Tibial nerve (tissue), 4 donors: ENCODE measurements at places on chromosomes 7 and 10.

DNA sequence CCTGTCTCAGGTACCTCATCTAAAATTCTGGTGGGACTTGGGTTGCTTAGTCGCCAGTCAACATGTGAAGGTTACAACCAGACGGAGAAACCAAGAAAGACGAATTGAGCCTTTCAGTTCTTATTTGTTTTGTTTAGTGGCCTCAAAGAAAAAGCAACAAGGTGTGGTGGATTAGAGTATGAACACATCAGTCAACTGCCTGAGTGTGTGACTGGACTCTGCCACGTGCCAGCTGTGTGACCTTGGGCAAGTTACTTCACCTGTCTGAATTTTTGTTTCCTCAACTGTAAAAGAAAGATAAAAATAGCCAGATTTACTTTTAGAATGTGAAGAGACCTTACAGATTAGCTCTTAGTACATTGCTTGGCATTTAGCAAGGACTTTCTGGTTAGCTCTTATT is 259.2 kb downstream of the CREB5 start:
- no peak for DNase-seq

DNA sequence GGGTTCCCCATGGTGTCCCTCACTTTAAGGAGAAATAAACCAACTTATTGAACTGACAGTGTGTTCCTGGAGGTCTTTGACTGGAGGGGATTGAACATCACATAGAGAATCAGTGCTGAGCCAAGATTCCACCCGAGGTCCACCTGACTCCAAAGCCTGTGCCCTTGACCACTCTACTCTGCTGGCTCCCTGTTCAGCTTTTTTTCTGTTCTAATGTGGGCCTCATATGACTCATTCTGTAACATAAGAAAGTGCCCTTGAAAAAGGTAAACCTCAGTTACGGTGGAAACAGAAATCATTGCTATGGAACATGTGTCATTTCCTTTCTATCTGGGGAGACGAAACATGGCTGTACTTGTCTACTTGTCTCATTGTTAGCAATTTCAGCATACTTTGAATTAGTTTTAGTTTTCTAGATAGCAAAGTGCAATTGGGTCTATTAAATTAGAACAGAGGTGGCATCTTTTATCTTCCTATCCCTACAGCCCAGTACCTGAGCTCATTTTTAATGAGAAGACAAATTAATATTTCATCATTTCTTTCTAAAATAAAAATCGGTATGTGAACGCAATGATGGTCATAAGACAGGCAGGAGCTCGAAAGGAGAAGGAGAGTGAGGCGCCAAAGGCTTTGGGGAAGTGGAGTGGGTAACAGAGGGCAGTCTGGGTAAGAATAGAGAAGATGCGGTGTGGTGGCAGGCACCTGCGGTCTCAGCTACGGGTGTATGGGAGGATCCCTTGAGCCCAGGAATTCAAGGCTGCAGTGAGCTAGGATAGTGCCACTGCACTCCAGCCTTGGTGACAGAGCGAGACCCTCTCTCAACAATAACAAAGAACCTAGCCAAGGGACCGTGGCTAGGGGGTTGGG is 1.5 kb downstream of the GSDME start:
- no peak for DNase-seq

DNA sequence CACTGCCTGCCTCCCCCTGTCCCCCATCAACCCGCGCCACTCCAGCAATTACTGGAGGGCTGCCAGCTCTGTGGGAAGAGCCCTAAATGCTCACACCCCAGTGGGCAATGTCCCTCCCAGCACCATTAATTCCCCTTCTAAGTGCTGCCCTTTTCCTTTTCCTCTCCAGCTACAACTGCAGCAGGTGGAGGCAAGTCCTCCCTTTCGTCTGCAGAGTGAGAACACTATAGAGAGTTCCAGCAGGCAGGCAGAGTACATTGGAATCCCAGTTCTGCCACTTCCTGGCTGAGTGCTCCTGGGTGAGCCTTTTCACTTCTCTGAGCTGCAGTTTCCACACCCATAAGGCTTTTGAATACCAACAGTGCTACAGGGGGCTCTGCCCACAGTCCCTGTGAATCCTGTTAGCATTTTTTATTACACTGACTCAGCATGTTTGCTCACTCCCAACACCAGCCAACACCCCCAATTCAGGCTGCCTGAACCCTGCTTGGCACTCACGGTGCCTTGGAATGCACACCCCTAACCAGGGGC is 447.0 kb downstream of the GRID1 start:
- no peak for DNase-seq

DNA sequence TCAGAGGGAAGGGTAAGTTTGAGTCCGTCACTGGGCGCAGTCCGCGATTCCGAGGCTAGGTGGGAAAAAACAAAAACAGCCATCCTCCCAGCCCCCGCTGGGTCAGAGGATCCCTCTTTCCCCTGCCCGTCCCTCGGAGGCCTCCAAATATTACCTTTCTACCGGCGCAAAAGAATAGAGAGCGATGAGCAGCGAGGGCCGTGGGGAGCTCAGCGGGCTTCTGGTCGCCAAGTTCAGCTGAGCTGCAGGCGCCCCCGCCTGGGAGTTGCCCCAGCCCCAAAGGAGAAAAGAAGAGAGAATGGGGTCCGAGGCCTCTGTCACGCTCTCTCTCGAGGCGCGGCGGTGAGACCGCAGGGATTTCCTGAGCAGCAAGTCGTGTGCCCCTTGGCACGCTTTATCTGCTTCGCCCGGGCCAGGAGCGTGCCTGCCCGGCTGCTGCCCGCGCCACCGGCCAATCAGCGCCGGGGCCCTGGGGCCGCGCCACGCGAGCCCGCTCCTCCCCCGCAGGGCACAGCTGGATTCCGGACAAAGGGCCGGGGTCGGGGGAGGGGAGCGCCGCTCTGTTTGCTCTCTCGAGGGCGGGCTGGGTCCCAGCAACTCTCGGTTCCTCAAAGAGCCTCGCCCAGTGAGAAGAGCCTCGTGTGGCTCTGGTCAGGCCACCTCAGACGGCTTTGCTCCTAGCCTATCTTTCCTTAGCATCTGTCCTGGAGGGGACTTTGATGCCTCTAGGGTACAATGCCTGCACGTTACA is at the start of gene NEUROG3:
Gene NEUROG3 (minus strand): TSS at position 367 of the 751 bp plus-strand sequence. CDS start 379 bp downstream, outside the sequence.
- DNase-seq: no peak

DNA sequence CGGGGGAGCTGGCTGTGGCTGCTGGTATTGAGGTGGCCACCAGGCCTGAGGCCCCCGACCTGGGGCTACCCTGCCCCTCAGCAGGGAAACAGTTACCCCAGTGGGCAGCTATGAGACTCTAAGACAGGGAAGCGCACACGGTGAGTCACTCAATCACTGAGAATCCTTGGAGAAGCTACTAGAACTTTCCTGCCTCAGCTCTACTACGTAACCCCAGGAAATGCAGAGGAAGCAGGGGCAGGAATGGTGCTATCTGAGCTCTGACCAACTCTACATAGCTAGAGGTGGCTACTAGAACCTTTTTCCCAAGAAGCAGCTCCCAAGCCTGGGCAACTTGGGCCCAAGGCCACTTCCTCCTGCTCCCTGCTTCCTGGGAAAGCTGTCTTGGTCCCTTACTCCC is 11.8 kb downstream of the DNAJB12 start:
- no peak for DNase-seq

GRCh38 chr10:77494327-77494726 is 143.3 kb downstream of the KCNMA1 start:
- no peak for DNase-seq

DNA sequence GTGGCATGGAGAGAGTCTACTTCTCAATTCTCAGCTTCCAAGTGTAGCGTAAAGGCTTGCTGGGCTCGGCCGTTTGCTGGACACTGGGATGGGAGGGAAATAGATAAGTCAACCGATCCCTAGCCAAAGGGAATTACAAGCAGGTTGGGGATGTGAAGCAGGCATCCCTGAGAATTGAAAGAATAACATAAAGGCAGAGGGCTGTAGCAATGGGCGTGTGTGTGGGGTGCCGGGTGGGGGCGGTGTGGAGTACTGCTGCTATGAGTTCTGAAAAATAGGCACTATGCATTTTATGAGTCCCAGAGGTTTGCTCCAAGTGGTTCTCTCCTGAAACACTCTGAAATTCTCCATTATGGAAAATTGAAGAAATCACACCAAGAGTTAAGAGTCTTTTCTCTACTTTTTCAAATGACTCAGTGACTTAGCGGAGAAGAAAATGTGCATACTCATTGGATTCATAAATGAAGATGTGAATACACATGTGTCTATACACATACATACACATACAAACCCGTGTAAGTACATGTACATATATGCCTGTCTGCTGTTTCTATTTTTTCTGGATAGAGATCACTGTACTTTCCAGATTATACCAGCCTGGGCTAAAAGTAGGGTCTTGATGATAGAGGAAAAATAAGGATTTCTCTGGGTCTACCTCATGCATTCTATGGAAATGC is 65.4 kb downstream of the ADRA2A start:
- no peak for DNase-seq

- DNase-seq: no peak
Observed at GRCh38 chr7:128738570-128739047, 550 bp upstream of the CALU start.

GRCh38 chr7:132732321-132732865 is 156.1 kb upstream of the PLXNA4 start:
- no peak for DNase-seq

DNA sequence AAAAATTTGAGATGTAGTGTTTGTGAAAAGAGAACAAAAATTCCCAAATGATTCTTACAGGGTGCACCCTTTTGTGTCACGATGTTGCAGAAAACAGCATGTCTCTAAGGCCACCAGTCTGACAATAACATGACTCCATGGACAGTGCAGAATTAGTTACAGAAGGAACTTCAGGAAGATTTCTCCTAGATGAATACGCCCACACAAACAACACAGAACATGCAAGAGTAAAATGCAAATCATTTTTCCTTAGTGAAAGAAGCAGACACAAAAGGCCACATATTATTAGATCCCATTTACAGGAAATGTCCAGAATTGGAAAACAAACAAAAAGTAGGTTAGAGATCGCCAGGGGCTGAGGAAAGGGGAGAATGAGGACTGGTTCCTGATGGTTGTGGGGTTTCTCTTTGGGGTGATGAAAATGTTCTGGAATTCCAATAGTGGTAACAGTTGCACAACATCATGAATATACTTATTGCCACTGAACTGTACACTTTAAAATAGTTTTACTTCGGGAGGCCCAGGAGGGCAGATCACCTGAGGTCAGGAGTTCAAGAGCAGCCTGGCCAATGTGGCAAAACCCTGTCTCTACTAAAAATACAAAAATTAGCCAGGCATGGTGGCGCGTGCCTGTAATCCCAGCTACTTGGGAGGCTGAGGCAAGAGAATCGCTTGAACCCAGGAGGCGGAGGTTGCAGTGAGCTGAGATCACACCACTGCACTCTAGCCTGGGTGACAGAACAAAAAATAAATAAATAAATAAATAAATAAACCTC is 10.2 kb downstream of the ZC3HAV1 start:
- DNase-seq: no peak

GRCh38 chr10:1384026-1384425 is 327.8 kb downstream of the WDR37 start:
- DNase-seq: no peak

- DNase-seq: no peak
Observed at GRCh38 chr7:92131093-92131492, 3.2 kb downstream of the CYP51A1 start.

GRCh38 chr7:156560075-156560474 is 80.5 kb upstream of the RNF32 start:
- no peak for DNase-seq

DNA sequence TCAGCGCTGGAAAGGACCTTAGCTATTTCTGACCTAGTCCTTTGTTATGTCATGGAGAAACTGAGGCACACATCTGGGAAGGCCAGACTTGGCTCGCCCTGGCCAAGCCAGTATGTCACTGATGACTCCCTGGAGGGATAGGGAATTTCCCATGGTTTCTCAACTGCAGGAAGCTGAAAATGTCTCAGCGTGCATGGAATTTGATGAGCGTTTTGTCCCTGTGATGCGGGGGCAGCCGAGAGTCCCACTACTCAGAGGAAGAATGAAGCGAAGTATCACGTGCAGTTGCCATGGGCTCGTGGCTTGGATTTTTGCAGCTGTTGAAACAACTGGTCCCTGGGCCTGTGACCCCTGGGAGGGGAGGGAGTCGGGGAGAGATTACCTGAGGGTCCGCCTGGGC is 44.8 kb downstream of the CLIP2 start:
- no peak for DNase-seq

DNA sequence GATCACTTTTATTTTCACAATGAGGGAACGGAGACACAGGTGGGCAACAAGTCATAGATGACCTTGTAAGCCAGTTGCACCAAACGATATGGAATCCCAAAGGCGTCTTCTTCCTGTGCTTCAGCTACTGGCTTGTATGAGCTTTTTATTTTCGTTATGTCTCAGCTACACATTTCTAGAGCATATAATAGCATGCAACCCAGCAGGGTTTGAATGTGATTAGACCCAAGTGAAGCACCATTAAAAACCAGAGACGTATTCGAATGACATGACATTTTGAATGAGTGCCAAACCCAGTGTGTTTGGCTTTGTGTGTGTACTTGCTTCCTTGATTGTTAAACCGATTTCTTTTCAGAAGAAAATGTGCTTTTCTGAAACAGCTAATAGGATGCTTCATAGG is 963.2 kb upstream of the CELF2 start:
- DNase-seq: no peak

- DNase-seq: no peak
Observed at GRCh38 chr7:121166916-121167315, 161.9 kb upstream of the WNT16 start.

GRCh38 chr7:94393246-94394108 is 1.2 kb upstream of the COL1A2 start:
- DNase-seq: peak; percentile 48

- no peak for DNase-seq
Observed at GRCh38 chr7:128940494-128941322, 3.0 kb downstream of the IRF5 start.

GRCh38 chr7:78218051-78218450 is 419.5 kb downstream of the PHTF2 start:
- DNase-seq: no peak

- no peak for DNase-seq
Observed at GRCh38 chr7:155521007-155521742, 25.2 kb downstream of the CNPY1 start.

- DNase-seq: no peak
Observed at GRCh38 chr7:17619196-17619818, 320.9 kb downstream of the AHR start.

DNA sequence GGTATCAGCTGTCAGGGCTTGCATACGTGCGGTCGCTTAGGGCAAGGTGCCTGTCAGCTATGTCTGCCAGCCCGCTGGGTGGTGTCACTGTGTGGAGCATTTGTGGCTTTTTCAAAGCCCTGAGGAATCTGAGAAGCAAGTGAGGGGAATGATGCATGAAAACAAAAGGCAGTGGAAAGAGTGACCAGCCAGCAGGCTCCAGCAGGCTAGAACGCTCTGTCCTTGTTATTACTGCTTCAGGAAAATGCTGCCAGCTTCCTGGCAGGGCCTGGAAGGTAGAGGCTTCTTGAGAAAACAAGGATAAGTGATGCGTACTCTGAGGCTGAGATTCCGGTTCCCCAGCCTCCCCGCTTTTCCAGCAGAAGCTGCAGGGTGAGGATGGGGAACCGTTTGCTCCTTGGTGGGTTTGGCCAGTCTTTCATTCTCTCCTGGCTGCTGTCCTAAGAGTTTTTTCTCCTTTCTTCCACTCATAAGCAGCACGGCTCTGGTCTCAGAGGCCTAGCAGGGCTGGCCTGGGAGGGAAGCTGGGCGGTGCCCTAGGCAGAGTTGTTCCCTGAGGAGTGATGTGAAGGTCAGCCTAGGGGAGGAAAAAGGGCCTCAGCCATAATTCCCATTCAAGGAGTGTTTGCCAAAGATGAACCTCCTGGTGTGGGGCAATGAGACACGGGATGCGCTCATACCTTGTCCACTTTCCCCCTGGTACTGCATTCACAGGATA is 42.8 kb upstream of the MKLN1 start:
- DNase-seq: peak; percentile 55
